ENCODE measurements at places on chromosomes 2 and 18.

GRCh38 chr2:4725618-4726017 is 966.6 kb upstream of the SOX11 start:
- no peak for DNase-seq

DNA sequence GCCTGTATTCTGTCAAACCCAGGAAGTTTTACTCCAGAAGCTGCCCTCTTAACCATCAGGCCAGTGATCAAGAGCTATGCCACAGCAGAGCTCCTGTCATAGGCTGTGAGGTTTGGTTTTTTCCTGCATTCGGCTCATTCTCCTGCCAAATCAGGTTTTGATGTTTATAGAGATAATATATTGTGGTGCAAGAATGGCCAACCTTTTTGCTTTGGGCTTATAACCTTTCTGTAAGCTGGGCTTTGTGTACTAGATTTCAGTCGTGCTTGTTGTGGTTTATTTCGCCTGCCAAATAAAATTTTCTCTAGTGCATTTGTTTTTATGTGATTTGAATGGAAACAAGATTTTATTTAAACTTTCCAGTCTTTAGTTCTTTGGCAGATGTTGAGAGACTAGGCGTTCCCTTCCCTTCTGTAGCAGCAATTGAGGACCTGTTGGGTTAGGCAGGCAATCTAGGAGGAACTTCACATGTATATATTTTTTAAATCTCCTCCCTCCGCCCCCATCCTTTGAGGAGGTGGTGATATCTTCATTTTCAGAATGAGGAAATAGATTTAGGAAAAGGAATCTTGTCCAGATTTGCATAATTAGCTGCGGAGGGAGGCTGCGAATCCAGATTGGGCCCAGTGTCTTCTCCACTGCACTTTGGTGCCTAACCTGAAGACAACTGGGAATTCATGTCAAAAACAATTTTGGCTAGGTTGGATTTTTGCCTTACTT is 2.6 kb downstream of the KDM3A start:
- DNase-seq: no peak

DNA sequence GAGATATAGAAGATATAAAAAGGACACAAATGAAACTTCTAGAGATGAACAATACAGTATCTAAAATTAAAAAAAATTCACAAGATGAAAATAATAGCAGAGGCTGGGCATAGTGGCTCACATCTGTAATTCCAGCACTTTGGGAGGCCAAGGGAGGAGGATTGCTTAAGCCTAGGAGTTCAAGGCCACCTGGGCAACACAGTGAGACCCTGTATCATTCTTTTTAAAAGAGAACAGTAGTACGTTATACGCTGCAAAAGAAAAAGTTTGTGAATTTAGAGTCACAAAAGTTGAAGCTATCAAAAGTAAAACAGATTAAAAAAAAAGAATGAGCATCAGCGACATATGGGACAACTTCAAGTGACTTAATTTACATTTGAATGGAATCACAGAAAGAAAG is 81.6 kb upstream of the ZFP36L2 start:
- DNase-seq: no peak

DNA sequence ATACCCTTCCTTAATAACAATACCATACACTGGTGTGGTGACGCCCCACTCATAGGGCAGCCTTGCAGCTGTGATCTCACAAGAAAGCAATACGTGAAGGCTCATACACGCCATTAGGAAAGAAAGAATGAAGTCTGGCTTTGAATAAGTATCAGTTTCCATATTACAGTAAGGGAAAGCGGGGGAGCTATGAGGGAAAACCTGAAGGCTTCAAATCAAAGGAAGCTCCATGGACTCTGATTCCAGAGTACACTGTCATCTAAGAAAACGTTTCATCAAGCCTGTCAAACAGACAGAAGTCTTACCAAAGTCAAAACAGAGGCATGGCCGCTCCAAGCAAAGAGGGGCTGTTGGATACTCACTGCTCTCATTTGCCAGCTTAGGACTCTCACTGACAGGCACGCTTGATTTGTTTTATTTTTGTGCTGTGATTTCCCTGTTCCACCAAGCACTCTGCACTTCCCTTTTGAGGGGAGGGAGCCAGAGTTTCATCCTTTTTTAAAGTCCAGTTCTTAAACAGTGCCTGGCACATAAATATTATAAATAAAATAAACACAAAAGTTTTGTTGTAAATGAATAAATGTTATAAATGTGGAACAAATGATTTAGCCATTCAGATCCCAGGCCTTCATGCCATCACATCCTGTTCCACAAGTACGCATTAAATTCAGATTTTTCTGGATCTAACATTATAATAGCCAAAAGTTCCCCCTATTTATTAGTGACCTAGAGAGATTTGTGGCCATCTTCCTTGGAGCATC is 221.2 kb downstream of the PIEZO2 start:
- DNase-seq: no peak

- DNase-seq: peak; percentile 59
Measured at GRCh38 chr2:47654790-47655562, 128.0 kb upstream of the MSH6 start.

DNA sequence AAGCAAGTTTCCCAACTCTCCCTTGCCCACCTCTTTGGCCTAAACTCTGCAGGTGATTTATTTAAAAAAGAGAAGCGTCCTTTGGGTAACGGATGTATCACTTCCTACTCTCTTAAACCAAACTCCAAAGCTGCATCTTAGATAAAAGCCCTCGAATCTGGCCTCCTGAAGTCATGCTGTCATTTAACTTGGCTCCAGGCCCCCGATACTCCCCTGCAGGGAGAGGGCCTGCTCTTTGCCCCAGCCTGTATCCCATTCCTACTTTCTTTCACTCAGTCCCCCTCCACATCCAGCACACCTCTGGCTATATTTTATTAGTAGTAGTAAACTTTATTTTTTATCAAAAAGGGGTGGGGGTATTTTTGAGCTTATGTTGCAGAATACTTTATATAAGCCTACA is 19.0 kb downstream of the TEKT4 start:
- no peak for DNase-seq

- DNase-seq: no peak
Measured at GRCh38 chr2:233912691-233913423, 4.3 kb upstream of the TRPM8 start.

DNA sequence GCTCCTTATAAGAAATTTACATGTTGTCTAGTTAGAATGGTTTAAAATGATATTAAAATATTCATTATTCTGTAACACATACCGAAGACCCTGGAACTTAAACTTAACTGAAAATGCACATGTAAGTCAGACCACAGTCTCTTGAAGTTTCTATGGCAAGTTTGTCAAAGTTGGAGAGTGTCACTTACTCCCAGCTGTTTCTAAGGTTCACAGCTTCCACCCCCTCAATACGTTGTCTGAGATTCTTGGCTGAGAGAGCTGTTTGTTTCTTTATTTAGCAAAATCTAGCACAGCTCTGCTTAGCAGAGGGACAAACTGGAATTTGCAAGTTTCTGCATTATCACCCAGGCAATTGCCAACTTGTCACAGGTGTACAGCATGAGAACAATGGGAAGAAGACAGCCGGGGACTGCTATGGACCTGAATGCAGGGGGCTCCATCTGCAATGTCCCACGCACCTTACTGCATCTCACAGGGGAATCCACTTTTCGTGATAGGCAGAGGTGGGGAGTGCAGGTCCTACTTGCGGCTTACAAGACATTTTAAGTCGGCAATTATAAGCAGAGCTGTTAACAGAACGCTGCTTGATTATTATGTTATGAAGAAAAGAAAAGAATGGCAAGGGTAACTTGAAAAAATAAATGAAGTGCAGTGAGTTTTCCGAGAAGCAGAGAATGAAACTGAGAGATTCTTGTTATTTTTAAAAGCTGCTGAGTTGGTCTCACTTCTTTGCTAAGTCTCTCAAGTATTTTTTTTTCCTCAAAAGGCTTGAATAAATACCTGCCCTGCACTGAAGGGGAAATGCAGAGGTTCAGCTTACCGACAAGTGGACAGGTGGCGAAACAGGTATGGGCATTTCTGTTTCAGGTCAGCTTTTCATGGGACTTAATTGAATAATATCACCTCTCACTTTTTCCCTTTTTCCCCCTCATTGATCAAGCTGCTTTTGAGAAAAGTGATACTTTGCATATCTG is 1072.1 kb upstream of the FANCL start:
- DNase-seq: no peak

GRCh38 chr2:63594660-63595059 is 5.9 kb downstream of the MDH1 start:
- no peak for DNase-seq

GRCh38 chr2:236525411-236525997 is 44.1 kb upstream of the ACKR3 start:
- DNase-seq: no peak

DNA sequence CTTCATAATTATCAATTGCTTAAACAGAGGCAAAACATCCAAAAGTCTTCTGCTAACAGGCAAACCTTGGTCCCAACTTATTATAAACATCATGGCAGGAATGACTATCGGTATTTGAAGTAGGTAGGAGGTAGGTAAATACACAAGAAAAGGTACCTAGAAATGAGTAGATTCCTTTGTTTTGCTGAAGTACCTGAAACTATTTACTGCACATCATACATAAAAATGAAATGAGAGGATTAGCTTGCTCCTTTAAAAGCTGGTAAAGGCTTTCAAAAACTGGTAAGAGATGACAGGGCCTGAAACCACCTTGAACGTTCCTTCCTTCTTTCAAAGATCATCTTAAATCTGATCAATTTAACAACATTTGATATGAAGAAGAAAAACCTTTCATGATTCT is 55.2 kb upstream of the MAPRE2 start:
- DNase-seq: no peak

- DNase-seq: no peak
Measured at GRCh38 chr2:169034256-169034655, 3.1 kb upstream of the ABCB11 start.

- DNase-seq: no peak
Measured at GRCh38 chr18:45654677-45655076, 39.4 kb downstream of the SLC14A2 start.

DNA sequence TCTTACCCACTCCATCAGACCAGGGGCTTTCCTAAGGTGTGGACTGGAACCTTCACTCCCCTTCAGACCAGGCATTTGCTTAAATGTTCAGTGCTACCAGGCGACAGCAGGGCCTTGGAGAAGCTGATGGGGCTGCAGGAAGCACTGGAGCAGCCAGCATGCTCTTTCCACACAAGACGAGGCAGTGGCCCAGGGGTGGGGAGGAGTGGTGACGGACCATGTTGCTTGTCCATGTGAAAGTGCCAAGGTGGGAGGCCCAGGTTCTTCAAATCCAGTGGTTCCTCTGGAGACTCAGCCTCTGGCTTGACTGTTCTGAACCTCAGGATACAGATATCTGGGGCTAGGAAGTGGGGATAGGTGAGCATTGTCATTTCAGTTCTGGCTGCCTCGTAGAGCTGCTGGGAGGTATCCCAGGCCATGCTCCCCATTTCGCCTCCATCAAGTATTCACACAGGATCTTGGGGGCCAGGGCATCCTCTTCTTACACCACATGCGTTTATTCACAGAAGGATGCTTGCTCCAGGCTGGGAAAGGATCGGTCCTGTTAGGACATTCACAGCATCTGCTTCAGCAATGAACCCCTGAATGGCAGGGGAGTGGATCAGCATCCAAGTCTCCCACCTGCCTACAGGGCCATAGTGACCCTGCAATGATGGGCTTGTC is 62.2 kb downstream of the SFXN5 start:
- no peak for DNase-seq

- DNase-seq: no peak
Measured at GRCh38 chr2:232420073-232420454, 13.4 kb downstream of the ALPG start.

DNA sequence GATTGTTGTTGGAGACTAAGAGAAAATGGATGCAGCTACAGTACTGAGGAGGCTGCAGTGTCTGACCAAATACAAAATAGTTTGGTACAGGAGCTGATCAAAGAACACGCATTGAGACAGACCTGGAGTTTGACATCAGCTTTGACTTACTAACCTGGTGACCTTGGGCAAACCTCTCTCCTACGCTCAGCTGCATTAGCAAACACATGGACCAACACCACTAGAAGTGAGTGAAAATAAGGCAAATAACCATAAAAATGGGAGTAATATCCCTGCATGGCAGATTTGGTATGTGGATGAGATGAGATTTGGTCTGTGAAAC is 126.5 kb downstream of the LPIN1 start:
- DNase-seq: no peak

GRCh38 chr2:86378469-86378868 is 41.0 kb upstream of the REEP1 start:
- DNase-seq: no peak

- DNase-seq: no peak
Measured at GRCh38 chr2:67471681-67472080, 74.5 kb downstream of the ETAA1 start.

DNA sequence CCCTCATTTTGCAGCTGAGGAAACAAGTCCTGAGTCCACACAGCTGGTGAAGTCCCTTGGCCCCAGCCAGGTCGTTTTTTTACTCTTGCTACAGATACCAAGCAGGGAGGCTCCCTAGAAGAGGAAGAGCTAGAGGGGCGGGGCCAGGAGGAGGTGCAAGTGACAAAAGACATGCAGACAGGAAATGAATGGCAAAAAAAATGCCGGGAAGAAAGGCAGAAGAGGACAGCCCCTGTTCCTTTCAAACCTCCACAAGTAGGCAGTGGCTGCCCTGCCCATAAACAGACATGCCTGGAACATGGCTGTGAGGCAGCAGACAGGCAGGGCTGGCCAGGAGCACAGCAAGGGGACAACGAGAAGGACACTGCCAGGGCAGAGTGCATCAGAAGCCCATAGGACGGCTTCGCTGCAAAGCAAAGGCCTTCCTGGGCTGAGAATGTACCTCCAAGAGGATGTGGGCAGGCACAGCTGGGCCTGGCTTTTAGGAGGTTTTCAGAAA is 108.7 kb downstream of the ZBTB7C start:
- DNase-seq: peak; percentile 85

- DNase-seq: no peak
Measured at GRCh38 chr2:235194351-235194750, 242.5 kb downstream of the SH3BP4 start.

DNA sequence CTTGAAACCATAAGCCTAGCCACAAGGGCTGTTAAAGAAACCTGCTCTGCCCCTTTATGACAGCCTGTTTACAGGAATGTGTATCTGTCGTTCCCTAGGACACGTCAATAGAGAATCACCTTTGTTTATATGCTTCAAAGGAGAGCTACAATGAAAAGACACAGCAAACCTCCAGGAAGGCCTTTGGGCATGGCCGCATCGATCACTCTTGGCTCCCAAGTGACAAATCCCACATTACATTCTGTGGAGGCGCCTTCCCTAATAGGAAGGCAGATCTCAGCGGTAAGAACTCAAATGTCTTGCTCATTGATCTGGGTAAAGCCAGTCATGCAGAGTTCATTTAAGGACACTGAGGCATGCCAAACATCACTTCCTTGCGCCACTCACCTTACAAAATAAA is 26.5 kb downstream of the KIAA2012 start:
- DNase-seq: no peak

- no peak for DNase-seq
Measured at GRCh38 chr2:182587831-182588230, 128.2 kb upstream of the DNAJC10 start.

- no peak for DNase-seq
Measured at GRCh38 chr18:25661831-25662230, 309.9 kb upstream of the ZNF521 start.

GRCh38 chr2:143623909-143624260 is 494.7 kb downstream of the ARHGAP15 start:
- no peak for DNase-seq
